ENCODE measurements at places on chromosomes 2 and 18.

DNA sequence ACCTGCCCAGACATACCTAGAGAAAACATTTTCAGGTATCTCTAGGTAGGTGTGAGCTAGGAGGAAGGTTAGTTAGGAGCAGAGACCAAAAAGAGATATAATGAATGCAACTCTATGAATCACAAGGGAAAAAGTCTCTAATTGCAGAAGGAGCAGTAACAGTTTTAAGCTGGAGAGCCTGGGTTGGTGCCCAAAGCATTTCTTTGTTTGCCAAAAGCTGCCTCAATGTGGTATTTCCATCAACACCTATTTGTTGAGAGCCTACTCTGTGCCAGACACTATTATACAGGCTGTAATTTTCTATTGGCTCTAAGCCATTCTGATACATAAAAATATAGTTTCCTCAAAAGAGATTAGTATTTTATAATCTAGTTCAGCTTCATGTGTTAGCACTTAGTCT lies 141.6 kb downstream of the UBE2E3 start:
- DNase-seq: no peak

GRCh38 chr2:7557376-7557775 lies 640.2 kb downstream of the RNF144A start:
- no peak for DNase-seq

GRCh38 chr2:26911911-26912861 lies 58.3 kb upstream of the MAPRE3 start:
- no peak for DNase-seq

DNA sequence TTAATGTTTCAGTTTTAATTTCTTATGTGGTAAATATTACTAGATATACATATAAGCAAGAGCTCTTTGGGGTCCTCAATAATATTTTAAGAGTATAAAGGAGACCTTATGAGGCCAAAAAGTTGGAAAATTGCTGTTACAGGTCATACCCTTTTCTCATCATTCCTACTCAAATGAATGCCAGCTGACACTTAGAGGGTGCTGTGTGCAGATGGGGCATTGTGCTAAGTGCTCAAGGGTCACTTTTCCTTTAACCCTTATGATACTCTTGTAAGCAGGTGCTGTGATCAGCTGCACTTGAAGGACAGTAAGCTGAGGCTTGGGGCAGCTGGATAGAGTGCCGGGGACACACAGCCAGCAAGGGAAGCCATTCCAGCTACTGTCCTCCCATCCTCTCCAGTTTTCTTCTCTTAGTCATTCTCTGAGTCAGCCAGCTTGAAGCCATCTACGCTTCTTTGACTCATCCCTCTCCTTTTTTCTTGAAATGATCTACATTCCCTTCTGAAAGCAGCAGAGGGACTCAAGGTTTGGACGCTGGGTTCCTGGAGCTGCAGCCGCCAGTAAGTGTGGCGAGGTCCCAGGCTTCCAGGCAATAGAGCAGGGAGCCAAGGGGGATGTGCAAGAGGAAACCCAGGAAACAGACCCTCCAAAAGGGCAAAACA lies 42.0 kb upstream of the CREB1 start:
- no peak for DNase-seq

- DNase-seq: no peak
These were observed 9.9 kb downstream of the TNP1 start for GRCh38 chr2:216849987-216850386.

DNA sequence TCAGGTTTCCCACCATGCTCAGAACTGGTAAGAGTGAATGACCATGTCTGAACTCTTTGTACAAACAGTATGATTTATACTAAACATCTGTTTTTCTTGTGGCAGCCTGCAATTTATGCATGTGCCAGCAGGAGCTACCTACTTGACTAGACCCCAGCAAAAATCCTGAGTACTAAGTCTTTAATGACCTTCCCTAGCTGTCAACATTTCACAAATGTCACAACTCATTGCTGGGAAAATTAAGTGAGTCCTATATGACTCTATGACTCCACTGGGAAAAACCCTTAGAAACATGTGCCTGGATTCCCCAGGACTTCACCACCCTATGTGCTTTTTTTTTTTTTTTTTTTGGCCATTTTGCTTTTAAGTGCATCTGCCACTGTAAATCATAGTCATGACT lies 1225.8 kb downstream of the SUCLG1 start:
- DNase-seq: no peak

DNA sequence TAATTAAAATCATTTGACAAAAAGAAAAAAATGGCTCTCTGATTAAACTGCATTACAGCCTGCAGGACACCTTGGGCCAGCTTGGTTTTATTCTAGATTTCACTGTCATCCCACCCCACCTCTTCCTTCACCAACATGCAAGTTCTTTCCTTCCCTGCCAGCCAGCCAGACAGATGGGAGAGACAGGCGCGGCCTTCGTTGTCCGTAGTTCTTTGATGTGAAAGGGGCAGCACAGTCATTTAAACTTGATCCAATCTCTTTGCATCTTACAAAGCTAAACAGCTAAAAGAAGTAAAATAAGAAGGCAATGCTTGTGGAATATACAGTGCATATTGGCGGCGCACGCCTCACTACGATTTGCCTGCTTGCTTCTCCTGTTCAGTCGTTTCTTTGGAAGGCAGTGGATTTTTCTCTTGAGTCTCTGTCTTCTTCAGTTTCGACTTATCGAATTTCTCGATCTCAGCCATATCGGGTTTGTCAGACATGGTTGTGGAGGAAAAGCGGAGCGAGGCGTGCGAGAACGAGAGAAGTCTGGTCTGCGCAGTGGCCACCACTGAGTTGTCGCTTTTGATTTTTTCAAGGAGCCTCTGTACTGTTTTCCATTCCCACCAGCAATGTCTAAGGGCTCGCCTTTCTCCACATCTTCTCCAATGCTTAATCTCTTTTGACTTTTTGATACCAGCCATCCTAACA lies 22.4 kb downstream of the COLEC11 start:
- no peak for DNase-seq

- no peak for DNase-seq
These were observed 297.8 kb upstream of the GYPC start for GRCh38 chr2:126358122-126358521.

GRCh38 chr18:8656232-8656631 lies 47.0 kb downstream of the RAB12 start:
- no peak for DNase-seq

DNA sequence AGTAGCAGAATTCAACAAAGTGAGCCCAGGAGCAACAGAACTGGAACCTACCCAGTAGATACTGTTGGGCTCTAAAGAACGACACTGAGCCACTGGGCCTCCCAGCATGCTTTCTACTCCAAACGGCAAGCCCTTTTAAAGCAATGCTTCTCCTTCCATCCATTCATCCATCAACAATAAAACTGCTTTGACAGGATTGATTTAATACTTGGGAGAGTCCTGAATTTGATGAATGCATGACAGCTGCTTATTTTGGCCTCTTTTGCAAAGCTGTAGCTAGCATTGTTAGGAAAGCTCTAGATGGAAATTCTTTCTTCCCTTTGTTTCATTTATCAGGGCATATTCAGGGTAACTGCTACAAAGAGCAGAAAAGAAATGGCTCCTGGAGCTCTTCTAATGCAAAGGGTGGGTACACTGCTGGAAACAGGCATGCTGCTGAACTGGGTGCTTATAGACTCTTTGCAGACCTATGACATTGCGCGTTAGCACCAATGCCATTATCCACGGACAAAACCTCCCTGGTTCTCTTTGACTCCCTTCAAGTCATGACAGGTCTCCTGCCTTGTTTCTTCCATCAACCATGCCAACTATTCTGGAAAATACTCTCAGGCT lies 138.4 kb upstream of the HNRNPA3 start:
- DNase-seq: no peak

All from Kasumi-1 (cell line).